ENCODE measurements at places on chromosomes 12 and 14.

DNA sequence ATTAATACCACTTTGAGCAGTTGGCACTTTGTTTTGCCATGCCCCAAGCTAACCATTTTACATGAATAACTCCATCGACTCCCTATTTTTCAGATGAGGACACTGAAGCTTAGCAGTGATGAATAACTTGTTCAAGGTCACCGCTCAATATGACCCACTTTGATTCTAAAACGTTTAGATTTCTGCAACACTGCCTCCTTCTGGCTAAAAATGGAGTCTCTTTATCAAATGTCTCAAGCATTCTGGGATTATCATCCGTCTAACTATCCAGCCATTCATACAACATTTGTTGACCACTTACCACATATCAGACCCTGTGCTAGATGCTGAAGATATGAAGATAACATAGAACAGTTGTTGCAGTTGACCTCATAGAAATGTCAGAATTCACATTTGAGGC lies 298.0 kb downstream of the PPFIA2 start:
- no peak for DNase-seq

GRCh38 chr14:24734917-24735500 lies 101.0 kb upstream of the GZMB start:
- peak; percentile 95 for DNase-seq

DNA sequence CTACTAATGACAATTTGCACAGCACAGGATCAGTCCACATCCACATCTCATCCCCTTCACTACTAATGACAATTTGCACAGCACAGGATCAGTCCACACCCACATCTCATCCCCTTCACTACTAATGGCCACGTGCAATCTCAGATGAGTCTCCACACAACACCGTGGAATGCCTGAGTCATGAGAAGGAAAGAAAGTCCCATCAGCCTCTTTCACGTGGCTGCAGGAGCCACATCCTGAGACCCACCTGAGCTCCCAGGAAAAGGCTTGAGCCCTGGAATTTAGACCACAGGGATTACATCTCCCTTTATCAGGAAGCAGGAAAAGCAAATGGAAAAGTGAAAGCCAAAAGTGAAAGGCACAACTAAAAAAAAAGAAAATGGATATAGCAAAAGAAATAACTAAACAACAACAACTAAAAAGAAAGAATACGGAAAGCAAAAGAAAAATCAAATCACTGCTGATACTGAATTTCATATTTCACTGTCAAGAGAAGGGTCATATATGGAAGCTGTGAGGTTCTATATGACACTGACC lies 1300.5 kb downstream of the TMEM121 start:
- DNase-seq, result no peak

DNA sequence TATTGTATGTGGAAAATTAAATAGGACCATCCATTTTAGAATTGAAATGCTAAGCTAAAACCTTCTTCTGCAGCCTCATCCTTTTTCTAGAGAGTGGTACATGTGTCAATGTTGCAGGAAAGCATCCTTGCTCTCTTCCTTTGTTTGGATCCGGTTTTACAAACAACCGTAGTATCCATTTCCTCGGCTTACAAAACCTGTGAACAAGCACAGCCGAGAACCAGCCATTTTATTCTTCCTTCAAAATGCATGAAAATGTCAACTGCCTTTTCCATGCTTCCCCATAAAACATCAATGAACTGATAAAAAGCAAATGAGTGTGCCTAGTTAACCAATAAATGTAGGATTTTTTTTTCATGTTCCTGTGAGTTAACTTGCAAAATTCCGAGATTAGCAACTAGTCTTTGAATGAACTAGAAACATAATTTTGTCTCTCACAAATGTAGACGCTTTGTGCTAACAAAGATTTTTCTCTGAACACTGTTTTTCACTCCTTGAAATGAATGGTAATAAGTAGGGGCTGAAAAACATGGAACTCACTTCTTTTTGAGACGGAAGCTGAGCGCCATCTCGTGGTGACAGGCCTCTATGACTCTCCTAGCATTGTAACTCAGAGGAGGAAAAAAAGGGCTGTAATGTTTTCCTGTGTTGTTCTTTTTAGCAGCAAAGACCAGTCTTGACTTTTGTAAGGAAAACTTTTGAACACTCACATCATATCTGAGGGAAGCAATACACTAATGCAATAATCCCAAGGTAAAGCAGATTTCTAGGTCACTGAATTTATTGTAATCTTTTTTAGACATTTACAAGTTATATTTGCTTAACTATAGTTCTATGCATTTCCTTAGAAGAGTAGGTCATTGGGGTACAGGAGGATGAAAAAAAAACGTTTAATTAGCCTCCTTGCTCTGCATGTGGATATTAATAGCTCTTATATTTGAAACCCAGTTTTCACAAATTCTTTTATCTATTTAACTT lies 157.4 kb upstream of the FOXG1 start:
- peak; percentile 81 for DNase-seq

GRCh38 chr14:44316647-44317440 lies 190.2 kb downstream of the FSCB start:
- peak; percentile 68 for DNase-seq

DNA sequence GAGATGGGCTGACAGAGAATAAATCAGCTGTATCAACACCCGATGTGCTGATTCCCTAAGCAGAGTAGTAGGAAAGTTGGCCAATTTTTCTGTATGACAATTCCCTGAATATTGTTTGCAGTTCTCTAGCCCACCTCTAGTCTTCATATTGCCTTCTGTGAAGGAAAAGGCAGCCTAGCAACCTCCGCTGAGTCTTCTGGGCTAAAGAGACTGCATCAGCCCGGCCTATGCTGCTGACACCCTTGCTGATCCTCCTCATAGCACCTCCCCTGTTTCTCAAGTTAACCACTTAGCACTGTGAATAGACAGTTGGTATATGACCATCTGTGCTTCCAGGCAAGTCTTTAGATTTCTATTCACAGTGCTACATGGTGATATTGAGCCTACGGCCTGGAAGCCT lies 161.1 kb upstream of the EGLN3 start:
- DNase-seq, result no peak

DNA sequence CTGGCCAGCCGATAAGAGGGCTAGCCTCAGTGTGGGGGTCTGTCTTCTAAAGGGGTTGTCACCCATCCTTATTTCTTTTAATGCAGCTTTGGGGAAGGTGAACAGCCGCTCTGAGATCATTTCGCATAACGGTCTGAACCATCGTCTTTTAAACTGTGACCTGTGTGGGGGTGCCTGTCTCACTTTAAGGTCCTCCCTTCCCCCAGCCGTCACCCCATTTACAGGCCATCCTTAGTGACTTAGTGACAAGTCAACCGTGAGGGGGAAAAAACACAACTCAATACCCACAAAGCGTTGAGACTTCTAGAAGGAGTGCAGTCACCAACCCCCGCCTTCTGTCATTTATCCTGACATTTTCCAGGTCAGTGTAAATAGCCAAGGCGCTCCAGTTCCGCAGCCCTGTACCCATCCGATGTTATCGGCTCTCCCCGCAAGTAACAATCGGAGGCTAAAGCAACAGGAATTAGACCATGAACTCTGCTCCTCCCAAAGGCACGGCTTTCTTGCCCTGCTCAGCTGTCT lies 505 bp upstream of the DENND5B start:
- peak; percentile 56 for DNase-seq

DNA sequence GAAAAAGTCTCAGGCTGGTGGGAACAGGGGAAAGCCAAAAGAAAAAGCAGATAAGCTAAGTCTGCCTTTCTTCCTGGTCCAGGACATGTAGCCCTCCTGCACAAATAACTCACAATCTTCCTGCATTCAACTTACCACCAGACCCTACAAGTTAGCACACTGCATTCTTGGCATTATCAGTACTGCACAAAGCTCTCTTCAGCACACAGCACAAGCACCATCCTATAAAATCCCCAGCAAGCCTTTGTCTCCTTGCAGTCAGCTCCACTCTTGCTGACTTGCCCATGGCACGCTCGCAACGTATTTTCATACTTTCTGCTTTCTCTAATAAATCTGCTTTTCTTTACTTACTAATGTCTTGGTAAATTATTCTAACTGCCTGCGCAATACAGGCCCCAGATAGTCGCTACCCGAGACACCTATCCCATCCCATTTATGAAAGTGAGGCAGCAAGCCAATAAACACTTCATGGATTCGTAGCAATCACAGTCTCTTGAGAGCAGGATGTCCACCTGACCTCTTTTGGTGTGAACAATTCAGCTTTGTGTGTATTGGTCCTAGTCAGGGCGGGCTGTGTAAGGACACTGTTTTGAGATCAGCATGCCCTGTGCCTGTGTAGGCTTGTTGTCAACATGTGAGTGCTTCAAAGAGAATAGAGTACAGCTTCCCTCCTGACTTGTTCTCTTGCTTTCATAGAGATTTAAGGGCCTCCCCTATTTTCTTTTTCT lies 49.0 kb downstream of the TMEM117 start:
- no peak for DNase-seq

GRCh38 chr12:107337346-107338095 lies 244.2 kb upstream of the CRY1 start:
- DNase-seq, result no peak

- DNase-seq, result no peak
Measured at GRCh38 chr12:52798671-52799504, 3.0 kb upstream of the KRT3 start.

GRCh38 chr12:79174626-79175025 lies 310.1 kb downstream of the SYT1 start:
- peak; percentile 15 for DNase-seq

- no peak for DNase-seq
Measured at GRCh38 chr14:68934066-68934465, 45.0 kb downstream of the ACTN1 start.

- DNase-seq, result no peak
Measured at GRCh38 chr12:8052679-8053078, 13.5 kb downstream of the C3AR1 start.

DNA sequence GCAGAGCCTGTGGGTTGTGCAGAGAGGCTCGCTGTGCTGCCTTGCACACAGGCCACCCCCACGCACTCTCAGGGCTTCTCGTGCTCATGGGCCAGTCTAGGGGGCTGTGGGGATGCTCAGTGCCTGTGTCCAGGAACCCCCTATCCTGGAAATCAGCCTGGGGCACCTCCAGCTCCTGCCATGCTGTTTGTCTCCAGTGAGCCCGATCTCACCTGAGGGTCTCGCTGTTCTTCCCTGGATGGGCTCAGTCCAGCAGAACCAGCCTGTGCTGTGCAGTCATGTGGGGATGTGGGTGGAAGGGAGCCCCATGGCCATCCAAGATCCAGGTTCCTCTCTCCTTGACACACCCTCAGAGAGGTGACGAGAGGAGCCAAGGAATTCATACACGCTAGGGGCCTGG lies 26.7 kb downstream of the SERPINA1 start:
- no peak for DNase-seq

DNA sequence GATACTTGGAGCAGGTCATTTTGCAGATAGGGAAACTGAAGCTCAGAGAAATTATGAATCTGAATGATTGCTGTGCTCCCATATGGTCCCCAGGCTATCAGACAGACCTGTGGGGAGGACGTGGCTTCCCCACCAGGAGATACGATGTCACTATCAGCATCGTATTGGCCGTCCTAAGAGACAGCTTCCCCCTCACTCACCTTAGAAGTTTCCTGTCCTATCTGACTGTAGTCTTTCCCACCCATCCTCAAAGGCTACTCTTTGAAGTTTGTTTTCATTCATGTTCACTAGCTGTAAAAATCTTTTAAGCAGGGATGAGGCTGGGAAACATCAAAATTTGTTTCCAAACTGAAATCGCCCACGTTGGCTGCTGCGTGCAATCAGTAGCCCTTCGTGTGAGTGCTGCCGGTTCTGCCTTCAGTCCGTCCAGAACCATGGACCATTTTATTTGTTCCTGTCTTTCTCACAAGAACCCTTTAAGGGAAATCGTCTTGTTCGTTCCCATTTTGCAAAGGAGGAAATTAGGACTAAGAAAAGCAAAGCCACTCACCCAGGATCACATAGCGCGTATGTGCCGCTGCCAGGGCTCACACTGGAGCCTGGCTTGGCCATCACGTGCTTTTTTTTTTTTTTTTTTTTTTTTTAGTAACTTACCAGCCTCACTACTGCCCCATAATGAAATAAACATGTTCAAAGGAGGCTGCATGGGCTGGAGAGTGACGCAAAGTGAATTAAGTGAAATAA lies 1.0 kb upstream of the KDM2B start:
- peak; percentile 6 for DNase-seq

- DNase-seq, result no peak
Measured at GRCh38 chr14:74980398-74980730, 22.4 kb upstream of the EIF2B2 start.

GRCh38 chr12:123894823-123895345 lies 77.7 kb downstream of the CCDC92 start:
- no peak for DNase-seq

DNA sequence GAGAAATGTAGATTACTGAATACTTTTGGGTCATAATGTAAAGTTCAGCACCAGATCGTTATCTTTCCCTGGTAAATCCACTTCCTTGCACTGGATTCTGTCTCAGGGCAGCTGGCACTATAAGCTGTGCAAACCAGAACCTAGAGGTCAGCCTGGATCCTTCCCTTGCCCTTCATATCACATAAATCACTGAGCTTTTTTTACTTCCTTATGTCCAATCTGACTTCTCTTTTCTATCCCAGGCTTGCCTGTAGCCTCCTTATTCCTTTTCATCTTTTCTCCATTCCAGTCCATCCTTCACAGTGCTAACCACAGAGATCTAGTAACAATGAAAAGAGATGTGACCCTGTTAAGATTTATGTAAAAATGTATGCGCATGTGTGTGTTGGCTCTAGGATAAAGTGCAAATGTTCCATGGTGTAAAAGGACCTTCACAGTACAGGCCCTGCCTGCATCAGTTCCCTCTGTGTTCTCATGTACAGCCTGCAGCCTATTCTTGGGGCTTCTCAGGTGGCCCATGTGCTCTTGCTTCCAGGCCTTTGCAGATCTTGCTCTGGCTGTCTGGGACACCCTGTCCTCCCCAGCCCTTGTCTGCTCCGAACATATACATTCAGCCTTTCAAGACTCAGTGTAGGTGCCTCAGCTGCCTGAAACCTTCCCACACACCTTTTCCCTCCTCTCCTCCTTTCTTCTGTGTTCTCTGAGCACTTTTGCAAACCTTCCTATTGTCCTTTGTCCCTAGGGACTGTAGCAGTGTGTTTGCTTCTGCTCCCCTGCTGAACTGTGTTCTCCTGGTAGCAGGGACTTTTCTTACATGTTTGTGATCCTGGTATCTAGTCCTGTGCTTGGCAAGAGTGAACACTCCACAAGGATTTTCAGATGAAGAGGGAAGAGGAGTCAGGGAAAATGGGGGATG lies 30.0 kb downstream of the PELI2 start:
- no peak for DNase-seq

DNA sequence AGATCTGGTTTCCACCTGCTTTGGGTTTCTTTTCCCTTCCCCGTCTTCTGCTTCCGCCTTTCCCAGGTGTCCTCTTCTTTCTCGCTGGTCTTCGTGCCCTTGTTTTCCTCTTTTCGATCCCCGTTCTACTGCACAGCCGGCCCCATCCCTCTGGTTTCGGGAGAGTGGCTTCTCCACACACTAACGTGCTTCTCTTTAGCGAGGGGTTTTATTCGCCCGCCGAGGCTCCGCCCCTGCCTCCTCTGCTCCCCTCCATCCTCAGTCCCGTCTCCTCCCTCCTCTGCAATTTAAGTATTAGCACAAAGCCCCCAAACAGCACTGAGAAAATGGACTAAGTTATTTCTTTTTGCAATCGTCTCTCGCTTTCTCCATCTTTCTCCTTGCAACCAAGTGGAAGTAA lies at the start of gene SLC7A8:
TSS of gene SLC7A8 (minus strand) at position 182 of the 400 bp plus-strand sequence. CDS start 746 bp downstream, outside the sequence.
- DNase-seq, result peak; percentile 46

- DNase-seq, result no peak
Measured at GRCh38 chr14:90062822-90063539, 1.2 kb downstream of the KCNK13 start.
